ENCODE measurements at places on chromosomes 11 and 22. TPM values are rescaled to one million over a fixed set of nuclear protein-coding genes. Genes with fewer than 3 reads are reported as not detected.

- DNase-seq: peak; percentile 80
Measured at GRCh38 chr11:113447621-113448315, 27.4 kb downstream of the DRD2 start.

GRCh38 chr22:25557218-25557617, 7.3 kb upstream of the GRK3 start:
- DNase-seq: no peak

GRCh38 chr11:104556606-104557301, 341.5 kb downstream of the CASP12 start:
- DNase-seq: no peak

DNA sequence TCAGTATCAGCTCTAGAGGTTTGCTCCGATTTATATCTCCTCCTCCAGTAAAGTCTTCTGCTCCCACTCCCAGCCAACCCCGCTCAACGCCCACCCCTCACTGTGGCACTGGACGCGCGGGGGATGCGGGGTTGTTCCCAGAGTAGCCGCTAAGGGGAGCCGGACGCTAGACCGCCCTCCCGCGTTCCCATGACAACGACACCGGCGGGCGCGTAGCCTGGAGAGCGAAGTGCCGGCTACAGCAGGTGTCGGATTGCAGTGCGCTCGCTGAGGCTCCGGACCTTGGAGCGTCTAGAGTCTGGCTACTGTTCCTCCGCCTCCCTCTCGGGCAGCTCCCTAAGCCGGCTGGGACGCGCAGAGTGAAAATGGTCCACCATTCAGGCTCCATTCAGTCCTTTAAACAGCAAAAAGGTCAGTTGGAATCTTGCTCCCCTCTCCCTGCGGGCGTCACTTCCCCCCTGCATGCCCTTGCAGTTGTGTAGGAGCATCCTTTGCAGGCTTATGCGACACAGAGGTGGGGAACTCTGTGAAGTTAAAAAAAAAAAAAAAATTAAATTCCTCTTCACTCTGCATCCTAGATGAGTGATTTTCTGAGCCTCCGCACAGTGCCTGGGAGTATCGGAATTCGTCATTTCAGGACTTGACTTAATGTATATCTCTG, at the start of gene ANO3:
Gene ANO3 (plus strand): TSS at position 220 of the 661 bp plus-strand sequence. CDS start 146 bp downstream, at position 366.
- peak; percentile 92 for DNase-seq

GRCh38 chr11:66835768-66836405, 7.4 kb upstream of the RCE1 start:
- no peak for DNase-seq

DNA sequence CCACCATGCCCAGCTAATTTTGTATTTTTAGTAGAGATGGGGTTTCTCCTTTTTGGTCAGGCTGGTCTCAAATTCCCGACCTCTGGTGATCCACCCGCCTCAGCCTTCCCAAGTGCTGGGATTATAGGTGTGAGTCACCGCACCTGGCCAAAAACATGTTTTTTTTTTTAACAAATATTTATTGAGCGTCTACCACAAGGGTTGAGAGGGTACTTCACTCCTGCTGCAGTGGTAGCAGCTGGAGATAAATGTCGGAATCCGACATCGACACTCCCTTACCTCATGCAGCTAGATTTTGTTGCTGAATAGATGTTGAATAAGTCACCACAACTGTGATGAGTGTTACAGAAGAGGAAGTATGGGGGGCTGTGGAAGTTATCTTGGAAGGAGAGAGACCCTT, 971 bp downstream of the DNAJB13 start:
- no peak for DNase-seq

DNA sequence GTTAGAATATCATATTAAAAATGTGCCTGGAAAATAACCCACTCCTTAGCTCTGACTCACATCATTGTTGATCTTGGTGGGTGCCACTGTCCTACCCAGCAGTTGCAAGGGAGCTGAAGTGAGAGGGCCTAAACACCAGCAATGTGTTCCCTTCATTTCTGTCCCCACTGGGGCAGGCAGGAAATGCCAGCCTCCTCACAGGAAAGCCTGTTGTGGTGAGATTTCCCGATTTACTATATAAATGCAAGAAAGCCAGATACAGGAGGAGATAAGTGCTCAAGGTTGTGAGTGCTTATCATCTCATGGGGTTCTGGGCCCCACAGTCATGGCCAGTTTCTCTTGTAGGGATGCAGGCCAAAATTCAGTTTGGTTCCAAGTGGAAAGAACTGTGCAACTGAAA, 15.8 kb upstream of the FLI1 start:
- no peak for DNase-seq

DNA sequence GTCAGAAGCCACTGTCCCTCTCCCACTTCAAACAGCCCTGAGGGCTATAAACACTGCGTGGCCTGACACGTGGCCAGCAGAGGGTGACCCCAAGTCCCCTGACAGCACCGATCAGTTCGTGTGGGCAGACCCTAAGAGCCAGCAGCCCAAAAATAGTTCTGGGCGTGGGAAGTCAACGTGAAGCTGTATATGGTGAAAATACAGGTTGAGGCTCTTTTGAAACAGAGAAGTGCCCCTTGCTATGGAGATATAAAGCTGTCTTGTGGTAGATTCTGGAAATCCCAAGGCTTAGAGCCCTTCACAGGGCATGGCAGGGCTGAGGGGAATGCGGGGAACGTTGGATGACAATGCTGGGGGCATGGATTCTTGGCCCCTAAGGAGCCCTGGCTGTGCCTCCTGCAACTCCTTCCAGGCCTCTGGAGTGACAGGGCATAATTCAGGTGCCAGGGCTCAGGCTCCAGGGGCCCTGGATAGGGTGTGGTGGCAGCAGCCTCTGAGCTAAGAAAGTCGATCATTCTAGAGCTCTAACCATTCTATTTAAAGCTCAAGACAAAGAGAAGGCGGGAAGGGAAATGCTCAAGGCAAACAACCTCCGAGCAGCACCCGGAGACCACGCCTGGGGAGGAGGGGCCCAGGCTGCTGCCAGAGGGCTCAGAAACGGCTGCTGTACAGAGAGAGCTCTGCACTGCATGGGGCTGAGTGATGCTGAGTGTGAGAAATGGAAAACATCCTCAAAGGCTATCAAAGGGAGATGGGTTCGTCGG, 60.4 kb upstream of the CD5 start:
- DNase-seq: peak; percentile 49

DNA sequence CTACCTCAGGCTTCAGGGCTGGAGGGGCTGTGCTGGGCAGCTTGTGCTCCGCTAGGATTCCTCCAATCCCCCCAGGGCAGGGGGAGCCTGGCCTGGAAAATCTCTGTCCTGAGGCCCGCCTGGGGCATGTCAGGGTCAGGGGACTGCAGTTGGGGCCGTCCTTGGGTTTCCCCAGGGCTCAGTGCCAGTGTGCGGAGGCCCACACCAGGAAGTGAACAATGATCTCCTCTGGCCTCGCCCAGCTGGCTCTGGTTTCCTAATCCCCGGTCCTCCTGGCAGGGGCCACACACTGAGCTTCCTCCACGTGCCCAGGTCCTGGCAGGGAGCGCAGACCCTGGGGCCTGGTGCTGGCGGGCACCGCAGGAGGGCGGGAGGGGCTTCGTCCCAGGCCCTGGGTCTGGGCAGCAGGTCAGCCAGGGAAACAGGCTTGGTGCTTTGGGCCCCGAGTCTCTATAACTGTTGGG, 1.4 kb upstream of the MUC2 start:
- peak; percentile 89 for DNase-seq

DNA sequence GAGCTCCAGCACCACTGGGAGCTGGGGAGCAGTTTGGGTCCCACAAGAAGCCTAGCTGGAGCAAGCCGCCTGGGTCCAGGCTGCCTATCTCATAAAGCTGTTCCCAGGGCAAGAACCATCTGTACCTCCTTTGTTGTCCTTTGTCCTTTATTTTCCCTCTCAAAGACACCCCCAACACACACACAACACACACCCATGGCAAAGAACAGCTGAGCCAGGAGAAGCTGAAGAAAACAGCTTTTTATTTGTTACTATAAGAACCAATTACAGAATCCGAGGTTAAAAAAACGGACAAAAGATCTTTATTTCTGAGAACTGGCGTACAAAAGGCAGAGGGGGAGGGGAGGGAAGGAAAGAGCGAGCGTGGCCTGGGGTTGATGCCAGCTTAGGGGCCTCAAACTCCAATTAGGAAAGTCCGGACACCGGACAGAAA, 1.7 kb upstream of the TUT1 start:
- DNase-seq: no peak

DNA sequence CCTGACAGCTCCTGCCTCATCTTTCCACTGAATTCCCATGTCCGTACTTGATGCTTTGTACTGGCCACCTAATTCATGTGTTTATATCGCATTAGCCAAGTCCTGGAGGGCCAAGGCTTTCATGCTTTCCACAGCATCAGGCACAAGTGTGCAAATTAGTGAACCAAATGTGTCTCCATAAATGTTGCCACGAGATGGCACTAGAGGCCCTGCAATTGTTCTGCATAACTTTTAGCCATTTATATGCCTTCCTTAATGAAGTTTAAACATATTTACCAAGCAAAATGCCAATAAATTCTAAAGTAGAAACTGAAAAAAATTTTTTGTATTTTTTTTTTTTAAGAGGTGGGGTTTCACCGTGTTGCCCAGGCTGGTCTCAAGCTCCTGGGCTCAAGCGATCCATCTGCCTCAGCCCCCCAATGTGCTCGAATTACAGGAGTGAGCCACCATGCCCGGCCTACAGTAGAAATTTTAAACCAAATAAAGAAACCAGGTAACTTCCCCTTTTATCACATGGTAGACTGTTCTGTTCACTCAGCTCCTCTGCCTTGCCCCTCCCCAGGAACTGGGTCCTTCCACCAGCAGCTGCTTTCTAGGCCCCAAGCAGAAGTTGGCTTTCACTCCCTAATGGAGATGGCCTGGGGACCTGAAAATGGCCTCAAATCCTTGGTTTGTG, 20.8 kb upstream of the IL18BP start:
- DNase-seq: peak; percentile 28

- no peak for DNase-seq
Measured at GRCh38 chr11:45997599-45997998, 75.1 kb downstream of the LARGE2 start.

GRCh38 chr11:35526370-35526792, 965 bp upstream of the PAMR1 start:
- peak; percentile 58 for DNase-seq

- no peak for DNase-seq
Measured at GRCh38 chr11:12853652-12854296, 155.3 kb upstream of the RASSF10 start.

- DNase-seq: no peak
Measured at GRCh38 chr11:43790444-43790794, 90.2 kb upstream of the ALKBH3 start.

DNA sequence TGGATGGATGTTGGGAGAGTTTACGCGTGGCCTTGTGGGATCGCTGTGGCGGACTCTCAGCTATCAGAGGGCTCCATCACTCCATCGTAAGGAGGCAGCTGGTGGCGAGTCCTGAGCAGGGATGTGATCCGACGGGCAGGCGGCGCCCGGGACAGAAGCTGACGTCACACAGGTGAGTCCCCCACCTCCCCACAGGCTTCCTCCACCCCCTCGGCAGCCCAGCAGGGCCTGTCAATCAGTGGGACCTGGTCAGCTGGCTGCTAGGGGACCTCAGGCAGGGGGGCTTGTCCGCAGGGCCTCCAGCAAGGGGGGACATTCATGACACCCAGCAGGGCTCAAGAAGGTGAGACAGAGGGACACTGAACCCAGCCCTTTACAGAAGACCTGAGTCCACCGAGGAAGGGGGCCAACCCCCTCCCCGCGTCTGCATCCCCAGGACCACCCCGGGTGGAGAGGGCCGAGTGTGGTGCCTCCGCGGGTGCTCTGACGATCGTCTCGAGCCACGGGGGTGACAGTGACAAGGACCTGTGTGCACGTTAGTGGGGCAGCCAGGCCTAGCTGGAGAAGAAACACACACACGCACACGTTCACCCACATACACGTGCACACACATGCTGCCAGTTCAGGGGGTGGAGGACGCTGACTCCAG, 7.1 kb downstream of the HRAS start:
- no peak for DNase-seq

- no peak for DNase-seq
Measured at GRCh38 chr11:134853992-134854991, 442.2 kb upstream of the B3GAT1 start.

- no peak for DNase-seq
Measured at GRCh38 chr11:94883878-94884277, 89.5 kb downstream of the CWC15 start.

GRCh38 chr11:134244593-134244992, 8.6 kb downstream of the THYN1 start:
- DNase-seq: no peak

DNA sequence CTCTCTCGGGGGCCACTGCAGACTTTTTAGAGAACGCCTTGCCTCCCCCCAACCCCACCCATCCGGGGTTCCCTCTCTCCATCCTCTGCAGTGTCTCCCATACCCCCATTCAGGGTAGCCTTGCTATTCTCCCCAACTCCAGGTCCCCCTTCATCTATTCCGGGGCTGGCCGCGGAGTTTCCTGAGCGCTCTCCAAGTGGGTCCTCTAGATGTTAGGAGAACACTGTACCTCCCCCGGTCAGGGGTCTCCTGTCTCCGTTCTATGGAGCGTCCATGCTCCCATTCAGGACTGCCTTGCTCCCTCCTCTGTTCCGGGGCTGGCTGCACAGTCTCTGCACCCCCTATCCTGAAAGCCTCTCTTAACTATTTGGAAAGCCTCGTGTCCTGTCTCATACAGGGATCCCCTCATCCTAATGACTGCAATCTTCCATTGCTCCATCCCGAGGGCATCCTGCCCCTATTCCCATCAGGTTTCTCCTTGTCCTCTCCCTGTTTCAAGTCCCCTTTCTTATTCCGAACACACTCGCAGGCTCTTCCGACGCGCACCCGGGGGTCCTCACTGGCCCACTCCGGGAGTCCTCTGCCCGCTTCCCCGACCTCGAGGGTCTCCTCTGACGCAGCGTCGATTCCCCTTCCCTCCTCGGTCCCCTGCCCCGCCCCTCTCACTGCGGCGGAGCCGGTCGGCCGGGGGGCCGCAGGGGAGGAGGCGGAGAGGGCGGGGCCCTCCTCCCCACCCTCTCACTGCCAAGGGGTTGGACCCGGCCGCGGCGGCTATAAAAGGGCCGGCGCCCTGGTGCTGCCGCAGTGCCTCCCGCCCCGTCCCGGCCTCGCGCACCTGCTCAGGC, at the start of gene NEFH:
Gene NEFH (plus strand): TSS at position 802 of the 845 bp plus-strand sequence. CDS start 45 bp downstream, outside the sequence.
- DNase-seq: no peak

APOBEC3G gene
- 15.8 TPM for total RNA-seq

NPTXR gene
- 1.5 TPM for total RNA-seq

SLC7A4 gene
- total RNA-seq: not detected

CDCA5 gene
- 77.1 TPM for total RNA-seq

PRR5 gene
- 2.1 TPM for total RNA-seq

LMNTD2 gene
- total RNA-seq: 0.54 TPM

LRRC56 gene
- 0.11 TPM for total RNA-seq

LRRC55 gene
- under 0.01 TPM for total RNA-seq

All from Daoy (cell line).